Activated CD4-positive, alpha-beta T cell treated with anti-CD3 and anti-CD28 coated beads, Interleukin-2, Interleukin-4, amounts not matched to agents 100 ng/mL and 50 ng/mL, durations not matched to agents 16 hours and 8 hours (primary cell): ENCODE measurements at places on chromosomes 12 and 14.

- DNase-seq, result no peak
Measured at GRCh38 chr12:132399092-132400010, 70.0 kb upstream of the GALNT9 start.

DNA sequence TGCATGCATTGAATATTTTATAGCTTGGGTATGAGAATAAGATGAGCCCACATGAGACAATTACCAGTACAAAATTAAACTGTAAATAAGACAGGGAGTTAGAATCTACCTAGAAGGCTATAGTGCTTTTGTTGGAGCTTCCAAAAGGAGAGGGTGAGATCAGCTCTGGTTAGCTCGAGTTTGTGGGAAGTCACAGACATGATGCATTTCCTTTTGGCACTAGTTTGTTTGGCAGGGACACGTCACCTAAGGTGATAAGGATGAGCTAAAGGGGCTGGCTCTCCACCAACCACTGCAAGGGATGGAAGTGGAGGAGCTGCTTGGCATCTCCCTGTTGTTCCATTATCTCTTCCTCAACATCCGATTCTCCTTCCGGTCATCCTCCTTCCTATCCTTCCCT is 48.5 kb upstream of the CPM start:
- no peak for DNase-seq

- no peak for DNase-seq
Measured at GRCh38 chr12:24952389-24952788, 3.5 kb upstream of the BCAT1 start.

GRCh38 chr12:85823436-85824180 is 12.6 kb downstream of the RASSF9 start:
- no peak for DNase-seq

- DNase-seq, result no peak
Measured at GRCh38 chr12:20599757-20600156, 95.4 kb upstream of the SLCO1C1 start.

GRCh38 chr14:70097576-70098249 is 91.0 kb downstream of the SLC8A3 start:
- DNase-seq, result no peak

- DNase-seq, result no peak
Measured at GRCh38 chr14:94322648-94323570, at the start of gene SERPINA6. TSS of gene SERPINA6 (minus strand) at chr14:94323336. CDS start at chr14:94314648, 8,688 bp downstream.

GRCh38 chr12:111173391-111173790 is 195.5 kb downstream of the PHETA1 start:
- no peak for DNase-seq

GRCh38 chr14:23299986-23300686 is 2.5 kb downstream of the PPP1R3E start:
- DNase-seq, result no peak

GRCh38 chr12:78290606-78291345 is 460.1 kb downstream of the NAV3 start:
- no peak for DNase-seq
